HL-60 (cell line): ENCODE measurements at places on chromosomes 12 and 14.
A peak's percentile ranks its signal among the peaks of the same experiment; 100 is the strongest.

DNA sequence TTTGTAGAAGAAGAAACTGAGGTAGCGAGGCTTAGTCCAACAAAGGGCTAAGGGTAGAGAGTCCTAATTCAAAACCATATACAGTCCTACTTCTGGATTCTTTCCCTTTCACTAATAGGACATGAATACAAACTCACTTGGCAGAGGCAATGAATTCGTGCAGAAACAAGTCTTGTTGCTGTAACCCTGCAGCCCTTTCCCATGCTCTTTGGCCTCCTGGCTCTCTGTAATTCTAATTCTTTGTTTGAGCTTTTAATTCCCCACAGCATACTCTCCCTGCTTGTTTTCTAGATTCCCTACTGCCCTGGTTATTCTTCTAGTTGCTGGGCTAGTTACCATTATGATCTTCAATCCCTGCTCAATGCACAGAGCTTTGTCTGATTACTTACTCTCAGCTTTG, 381.4 kb downstream of the ETNK1 start:
- no peak for DNase-seq

DNA sequence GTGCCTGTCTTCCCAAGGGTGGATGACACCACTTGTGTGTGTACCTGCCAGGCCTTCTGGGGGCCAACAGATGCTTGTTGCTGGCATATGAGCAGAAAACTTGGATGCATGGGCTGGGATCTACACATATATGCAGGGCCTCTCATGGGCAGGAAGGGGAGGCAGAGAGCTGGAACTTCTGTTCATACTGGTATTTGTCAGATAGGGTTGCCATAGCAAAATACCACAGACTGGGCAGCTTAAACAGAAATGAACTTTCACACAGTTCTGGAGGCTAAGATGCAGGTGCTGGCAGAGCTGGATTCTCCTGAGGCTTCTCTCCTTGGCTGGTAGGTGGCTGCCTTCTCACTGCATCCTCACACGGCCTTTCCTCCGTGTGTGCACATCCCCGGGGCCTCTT, 121.8 kb downstream of the SUDS3 start:
- no peak for DNase-seq

DNA sequence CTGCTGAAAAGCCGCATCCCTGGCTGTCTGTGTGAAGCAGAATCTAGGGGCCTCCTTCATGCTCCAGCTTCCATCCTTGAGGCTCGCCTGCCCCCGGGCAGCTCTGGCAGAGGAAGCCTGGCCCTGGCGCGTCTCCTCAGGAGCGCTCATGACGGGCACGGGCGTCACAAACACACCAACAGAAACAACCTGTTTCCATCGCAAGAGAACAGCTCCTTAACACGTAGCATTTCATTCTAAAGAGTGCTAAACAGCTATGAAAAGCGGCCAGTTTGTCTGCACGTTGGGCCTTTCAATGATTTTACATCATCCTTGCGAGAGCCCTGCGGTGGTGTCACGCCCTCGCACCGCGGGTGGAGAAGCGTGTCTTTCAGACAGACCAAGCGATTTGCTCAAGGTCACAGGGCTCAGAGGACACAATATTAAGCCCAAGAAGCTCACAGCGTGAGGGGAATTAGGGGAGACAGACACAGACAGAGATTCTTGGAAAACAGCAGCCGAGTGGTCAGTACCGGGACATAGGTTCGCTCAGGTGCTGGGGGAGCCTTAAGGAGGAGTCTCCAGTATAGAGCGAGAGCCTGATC, 4.9 kb downstream of the ADGRD1 start:
- DNase-seq = no peak

DNA sequence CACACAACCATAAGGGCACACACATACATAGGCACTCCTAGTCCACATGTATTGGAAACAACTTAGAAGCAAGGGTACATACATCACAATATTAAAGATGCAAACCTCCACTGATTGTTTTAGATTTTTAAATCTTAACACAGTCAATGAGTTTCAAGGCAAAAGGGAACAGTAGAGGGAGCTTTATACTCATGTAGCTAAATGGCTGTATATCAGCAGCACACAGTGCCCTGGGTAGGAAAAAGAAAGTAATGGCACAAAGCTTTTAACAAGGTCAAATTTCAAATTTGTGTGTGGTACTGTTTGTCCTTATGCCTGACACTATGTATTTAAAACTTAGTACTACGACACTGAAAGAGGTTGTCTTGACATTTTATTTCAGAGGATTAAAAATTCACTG, 262.0 kb downstream of the MED13L start:
- no peak for DNase-seq

DNA sequence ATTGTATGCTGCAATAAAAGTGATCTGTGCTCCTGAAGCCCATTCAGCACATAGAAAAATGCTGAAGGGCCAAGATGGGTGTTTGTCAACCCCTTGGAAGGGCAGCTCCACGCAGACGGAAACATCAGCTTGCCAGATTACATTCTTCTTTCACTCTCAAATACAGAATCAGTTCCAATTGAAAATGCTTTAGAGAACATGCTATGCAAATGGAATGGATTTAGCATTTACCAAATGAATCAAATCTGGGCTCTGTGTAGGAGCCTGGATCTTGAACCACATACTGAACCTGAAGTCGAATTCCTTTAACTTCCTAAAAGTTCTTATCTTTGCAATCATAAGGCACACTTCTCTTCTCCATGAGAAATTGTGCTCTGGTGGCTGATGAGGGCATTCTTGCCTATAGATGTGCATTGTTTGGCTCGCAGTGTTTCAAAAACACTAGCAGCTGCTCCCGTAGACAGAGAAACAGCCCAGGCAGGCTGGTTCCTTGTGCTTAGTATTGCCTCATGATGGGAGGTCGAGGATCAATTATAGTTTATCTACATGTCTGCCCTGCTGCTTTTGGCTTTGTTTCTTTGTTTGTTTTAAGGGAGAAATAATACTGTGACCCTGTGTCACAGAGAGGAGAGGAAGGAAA, 489.8 kb upstream of the FLRT2 start:
- DNase-seq = no peak

- DNase-seq = no peak
These were observed 17.9 kb upstream of the TFCP2 start for GRCh38 chr12:51190820-51191219.

DNA sequence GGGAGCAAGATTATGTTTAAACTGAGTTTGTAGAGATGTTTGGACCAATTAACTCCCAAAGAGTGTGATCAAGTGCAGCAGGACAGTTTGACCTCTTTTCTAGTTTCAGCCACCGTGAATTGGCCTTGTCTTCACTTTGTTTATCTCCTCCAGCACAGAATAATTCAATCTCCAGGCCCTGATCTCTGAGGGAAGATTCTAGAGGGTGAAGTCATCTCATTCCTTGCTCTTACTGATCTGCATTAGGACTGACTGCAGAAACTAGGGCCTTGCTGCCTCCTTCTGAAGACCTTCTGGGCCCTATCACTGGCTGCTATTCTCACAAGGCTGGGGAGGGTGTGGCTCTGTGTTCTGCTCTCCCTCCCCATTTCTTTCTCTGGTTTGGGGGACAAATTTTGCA, 29.4 kb downstream of the C12orf75 start:
- no peak for DNase-seq

- DNase-seq = peak; percentile 12
These were observed 90.3 kb downstream of the C12orf75 start for GRCh38 chr12:105420659-105421240.

- DNase-seq = no peak
These were observed 33.7 kb downstream of the FAM177A1 start for GRCh38 chr14:35079742-35080141.

DNA sequence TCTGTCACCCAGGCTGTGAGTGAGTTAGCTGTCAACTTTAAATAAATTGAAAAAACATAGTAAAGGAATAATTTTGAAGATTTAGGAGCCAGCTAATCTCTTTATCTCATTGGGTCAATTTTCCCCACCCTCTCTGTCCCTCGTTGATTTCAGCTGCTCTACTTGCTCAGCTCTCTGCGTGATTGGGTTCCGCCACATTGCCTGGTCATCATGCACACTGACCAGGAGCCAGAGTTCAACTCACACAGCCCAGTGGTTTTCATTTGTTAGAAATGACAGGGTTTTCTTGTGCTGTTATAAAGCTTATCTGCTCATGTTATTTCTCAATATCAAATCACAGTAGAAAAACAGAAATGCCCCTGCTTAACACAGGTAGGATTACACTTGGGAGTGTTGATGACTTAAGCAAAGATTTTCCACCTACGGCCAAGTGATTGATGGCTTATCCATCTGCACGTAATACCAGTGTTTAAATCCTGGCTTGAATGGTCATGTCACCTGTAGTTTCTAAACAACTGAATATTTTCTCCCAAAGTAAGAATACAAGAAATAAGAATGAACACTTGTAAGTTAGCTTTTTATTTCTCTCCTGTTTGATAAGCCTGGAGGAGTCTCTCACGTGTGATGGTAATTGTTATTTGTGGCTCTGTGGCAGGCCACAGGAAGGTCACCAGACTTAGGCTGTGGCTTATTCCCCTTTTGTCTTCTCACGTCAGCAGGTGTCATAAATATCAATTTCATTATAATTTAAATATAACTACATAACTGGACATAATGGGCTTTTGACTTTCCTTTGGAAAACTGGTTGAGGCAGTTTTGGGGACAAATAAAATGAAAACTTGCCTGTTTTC, 367.2 kb upstream of the DDHD1 start:
- no peak for DNase-seq

GRCh38 chr14:71527838-71528237, 404.4 kb upstream of the RGS6 start:
- no peak for DNase-seq

- peak; percentile 26 for DNase-seq
These were observed 50.1 kb downstream of the KLRG1 start for GRCh38 chr12:9039397-9039977.

- DNase-seq = no peak
These were observed 53.4 kb downstream of the LTBP2 start for GRCh38 chr14:74558655-74559054.

- no peak for DNase-seq
These were observed 72.6 kb downstream of the PDE6H start for GRCh38 chr12:15045451-15045850.

DNA sequence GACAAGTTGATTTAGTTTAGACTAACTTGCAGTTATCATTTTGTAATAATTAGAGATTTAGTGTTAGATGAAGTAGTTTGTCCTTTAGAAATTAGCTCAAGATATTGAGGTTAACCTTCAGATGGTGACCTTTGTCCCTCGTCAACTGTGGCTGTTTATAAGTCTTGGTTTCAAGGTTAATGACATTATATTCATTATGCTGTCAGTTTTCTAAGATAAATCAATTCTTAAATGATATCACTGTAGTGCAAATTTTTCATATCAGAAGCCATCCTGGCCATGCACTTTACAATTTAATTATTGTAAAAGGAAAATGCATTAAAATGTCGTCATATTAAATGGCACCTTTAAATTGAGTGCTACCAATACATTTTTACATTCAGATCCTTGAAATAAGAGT, 19.6 kb upstream of the PPFIA2 start:
- no peak for DNase-seq

DNA sequence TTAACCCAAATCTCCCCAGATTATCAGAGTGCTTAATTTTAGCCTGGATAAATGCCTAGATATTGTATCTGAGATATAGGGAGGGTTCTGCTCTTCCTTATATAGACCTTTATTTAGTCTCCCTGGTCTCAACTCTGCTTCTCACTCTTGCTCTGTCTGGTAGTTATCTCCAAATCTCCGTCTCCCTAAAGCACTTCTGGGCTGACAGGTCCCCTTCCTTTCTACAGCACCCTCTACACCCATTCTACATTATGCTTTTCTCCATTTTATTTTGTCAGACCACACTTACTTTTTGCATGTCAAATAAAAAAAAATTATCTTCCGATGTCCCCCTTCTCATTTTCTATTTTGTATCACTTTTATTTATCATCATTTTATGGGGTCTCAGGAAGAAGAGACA, 2.0 kb upstream of the ERC1 start:
- DNase-seq = no peak

DNA sequence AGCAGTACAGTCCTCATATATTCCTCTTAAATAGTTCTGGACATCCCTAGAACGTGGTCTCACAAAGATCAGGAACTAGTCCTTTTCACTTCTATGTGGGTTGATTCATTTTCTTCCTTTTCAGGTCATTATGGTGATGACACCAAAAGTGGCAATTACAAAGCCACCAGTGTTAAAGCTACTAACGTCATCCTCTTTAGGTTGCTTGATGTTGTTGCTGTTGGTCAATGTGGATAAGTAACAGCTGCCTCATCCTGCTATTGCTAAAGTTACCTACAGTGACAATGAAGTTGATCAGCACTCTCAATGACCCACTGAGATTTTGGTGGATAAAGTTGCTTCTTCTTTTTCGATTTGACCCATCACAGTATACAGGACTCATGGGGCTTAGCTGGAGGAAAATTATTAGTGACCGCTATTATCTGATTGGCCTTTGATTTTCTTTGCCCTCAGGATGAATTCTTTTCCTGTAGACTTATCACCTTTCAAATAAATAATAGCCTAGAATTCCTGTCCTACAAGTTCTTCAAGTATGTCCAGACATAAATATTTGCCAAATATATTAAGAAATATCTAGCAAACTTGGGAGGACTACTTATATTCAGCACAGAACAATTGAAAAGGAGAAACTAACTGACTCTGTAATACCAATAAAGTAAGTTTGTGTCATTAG, 54.0 kb upstream of the ATP2B1 start:
- DNase-seq = no peak

DNA sequence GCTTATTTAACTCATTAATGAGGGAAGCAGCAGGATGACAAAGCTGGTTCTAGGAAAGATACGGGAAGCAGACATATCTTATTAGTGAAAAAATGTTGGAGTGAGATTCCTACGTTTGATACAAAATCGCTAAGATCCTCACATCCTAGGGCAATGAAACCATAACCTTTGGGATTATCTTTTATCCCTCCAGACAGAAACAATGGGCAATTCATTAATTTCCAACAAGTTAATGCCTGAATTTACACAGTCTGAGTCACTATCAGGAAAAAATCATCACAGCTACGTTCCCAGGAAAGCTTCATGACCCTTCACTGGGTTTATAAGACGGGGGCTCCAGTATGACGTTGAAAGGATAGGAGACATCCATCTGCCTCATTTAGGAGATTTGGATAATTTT, 45.0 kb downstream of the SLC24A4 start:
- no peak for DNase-seq

DNA sequence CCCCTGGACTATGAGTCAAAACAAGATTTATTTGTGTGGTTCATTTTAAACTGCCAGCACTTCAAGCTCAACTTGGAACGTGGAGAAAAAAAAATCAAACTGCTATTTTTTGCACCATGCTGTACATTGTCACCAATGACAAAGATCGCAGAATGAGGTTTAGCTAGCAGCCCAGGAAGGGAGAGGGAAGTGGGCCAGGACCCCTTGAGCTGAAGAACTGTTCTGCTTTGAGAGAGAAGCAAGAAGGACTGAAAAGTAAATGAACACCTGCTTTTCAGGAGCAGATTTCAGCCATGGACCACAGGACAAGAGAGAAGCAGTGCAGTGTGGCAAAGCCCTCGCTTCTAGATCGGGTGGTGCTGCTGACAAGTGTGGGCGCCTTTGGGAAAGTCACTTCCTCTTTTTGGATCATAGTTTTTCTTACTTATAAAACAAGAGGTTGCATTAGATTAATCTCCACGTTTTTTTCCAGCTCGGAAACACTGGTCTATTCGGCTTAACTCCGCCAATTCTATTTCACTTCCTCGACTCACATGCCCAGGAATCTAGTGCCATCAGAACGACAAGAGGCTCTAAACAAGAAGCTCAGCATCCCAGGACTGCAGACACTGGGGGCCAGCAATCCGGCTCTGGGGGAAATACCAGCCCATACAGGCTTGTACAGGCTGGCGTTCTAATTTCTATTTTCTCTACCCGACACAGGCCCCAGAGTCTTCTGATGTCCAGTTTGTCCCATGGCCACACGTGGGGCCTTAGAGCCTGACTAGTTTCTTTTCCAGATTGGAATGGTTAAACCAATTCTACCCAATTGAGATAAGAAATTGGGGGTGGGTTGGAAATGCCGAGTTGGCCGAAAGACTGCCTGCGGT, 129.9 kb downstream of the CRACR2A start:
- no peak for DNase-seq
